Activated CD4-positive, alpha-beta T cell treated with anti-CD3 and anti-CD28 coated beads, Interleukin-2, amount 50 U/mL, for 48 hours (primary cell): ENCODE measurements at places on chromosomes 5 and 9.
A peak's percentile ranks its signal among the peaks of the same experiment; 100 is the strongest.

GRCh38 chr9:75889977-75890471 is 449 bp upstream of the PCSK5 start:
- peak; percentile 11 for DNase-seq

GRCh38 chr9:12862611-12863410 is 88.0 kb downstream of the LURAP1L start:
- no peak for DNase-seq

- DNase-seq, result peak; percentile 60
Observed at GRCh38 chr5:139561655-139562451, 714 bp downstream of the UBE2D2 start.

DNA sequence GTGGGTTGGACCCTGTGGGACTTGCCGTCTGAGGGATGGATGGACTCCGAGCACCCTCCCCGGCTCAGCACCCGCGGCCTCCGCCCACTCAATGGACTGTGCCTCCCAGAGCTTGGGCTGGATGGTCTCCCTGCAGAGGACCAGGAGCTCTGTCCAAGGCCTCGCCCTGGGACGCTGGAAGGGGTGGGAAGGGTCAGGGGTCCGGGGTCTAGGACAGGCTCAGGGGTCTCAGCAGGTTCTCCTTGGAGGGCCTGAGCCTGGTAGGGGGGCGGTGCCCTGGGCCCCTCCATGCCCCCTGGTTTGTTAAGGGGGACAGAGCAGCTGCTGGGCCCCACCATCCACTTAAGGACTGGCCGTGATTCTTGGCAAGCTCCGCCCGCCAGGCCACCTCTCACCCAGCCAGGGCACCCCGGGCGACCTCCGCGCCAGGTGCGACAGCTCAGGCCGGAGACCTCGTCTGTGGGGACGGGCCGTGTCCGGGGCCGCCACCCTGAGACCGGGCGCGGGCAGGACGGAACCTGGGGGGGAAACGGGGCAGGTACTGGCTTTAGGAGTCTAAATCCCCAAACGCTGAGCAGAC is 29.2 kb downstream of the EXOC3 start:
- peak; percentile 28 for DNase-seq

GRCh38 chr9:134551644-134552348 is 89.8 kb upstream of the COL5A1 start:
- DNase-seq, result no peak

- peak; percentile 25 for DNase-seq
Observed at GRCh38 chr9:10612641-10613398, at the start of gene PTPRD. Gene PTPRD (minus strand): TSS chr9:10613002.

DNA sequence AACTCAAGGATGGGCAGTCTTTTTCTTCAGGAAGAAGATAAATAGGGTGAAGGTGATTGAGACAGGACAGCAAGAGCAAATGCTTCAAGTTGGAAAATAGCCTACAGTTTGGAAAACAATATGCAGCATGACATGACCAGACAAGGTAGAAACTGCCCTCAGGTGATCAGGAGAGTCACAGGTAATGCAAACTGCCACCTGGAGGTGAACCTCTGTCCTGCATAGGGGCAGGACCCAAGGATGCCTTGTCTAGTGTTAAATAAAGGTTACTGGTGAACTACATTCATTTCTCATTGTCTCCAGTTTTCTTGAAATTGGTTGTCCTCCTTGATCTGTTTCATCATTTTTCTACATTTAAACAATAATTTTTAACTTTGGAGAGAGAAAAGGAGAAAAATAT is 232.1 kb downstream of the SEMA5A start:
- no peak for DNase-seq

GRCh38 chr9:38284588-38285051 is 107.9 kb upstream of the ALDH1B1 start:
- DNase-seq, result no peak

DNA sequence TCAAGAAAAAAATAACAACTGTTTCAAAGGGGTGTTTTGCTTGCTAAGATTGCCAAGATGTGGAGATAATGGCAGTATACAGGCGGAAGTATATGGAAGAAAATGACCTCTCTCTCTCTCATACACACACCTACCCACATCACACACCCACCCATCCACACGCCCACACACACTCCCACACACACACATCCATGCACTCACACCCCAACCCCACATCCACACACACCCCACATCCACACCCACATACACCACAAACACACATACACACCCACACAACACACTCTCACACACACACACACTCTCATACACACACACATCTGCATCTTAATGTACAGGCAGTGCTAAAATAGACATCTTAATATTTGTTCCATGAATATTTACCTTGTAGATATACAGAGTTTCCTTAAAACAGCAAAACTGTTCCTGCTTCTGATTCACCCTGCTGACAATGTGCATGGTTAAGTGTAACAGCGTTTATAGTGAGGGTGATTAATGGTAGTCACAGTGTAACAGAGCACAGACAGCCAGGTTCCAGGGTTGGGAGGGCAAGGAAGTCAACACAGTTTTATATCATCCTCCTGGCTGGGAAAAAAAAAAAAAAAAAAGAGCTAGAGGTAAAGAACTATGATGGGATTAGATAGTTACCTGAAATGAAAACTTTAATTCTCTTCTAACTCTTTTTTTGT is 8.3 kb downstream of the BHMT2 start:
- no peak for DNase-seq

DNA sequence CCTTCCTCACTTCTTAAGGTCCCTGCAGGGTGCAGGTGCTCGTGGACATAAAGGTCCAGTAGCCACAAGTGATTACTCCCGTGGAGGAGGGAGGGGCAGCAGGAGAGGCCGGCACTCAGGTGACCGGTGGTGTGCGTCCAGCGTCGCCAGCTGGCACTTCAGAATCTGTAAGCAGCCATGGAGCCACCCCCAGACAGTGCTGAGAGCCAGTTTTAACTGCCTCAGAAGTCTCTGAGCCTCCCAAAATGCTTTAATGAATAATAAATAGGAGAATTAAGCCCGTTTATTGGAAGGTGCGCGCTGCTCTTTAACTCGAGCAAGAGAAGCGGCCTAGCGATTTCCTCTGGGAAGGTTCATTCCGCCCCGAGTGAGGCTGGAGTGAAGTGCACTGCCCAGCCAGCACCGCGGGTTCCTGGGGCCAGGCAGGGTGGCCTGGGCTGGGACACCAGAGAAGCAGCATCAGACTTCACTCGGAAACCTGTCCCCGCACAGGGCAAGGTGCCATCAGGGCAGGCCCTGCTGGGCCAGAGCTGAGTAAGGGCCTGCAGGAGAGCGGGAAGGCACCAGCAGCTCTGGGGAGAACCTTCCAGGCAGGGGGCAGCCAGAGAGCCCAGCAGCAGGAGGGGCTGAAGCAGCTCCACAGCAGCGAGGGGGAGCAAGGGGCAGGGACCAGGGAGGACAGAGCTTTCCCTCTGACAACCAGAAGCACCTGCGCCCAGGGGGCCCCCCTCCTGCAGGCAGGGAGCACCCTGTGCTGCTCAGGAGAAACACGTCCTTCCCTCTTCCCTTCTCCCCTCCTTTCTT is 61.2 kb downstream of the VAV2 start:
- no peak for DNase-seq

DNA sequence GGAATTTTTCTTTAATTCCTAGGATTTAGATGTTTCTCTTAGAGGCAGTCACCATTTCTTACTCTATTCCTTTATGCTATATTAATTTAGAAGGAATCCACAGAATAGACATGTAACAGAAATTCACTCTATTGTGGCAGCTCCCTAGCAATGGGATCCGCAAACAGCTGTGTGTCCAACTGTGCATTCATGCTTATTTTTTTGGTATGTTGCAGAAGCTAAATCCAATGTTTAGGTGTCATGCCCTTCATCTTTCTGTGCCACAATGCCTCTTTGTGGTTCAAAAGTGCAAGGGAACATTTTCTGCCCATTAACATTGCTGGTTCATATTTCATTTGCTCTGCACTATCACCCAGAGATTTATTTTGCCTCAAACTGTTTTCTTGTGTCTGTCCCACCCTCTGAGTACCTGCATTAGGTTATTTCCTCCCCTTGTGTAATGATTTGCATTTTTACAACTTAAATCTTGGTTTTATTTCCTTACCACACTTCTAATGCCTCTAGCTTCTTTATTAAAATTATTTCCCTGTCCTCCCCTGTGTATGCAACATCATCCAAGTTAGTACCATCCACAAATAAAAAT is 816.5 kb downstream of the EFNA5 start:
- no peak for DNase-seq

DNA sequence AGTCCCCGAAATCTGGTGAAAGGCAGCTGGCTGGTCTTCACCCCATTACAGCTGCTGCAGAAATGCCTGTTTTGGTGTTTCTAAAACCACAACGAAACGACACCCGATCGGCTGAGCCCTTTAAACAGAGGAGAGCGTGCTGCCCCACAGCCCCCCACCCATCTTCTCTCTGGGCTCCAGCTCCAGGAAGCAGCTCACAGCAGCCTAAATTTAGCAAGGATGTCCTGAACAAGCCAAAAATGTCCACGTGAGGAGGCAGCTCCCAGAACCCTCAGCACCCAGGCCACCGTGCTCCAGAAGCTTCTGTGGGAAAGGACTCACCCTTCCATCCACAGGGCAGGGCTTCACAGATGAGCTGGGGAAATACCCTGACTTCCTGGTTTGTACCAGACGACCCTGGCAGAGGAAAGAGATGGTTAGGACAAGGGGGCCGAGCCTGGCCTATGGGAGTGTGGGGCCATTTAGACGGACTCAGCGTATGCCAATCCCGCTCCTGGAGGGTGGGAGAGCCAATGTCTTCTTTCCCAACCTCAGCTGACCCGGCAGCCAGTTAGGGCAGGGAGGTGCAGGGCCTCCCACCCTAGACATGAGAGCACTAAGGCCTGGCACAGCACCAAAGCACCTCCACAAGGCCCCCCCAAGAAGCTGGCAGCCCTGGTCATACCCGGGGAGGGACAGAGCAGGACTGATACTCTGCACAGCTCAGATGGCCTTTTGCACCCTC is 39.1 kb upstream of the SARDH start:
- no peak for DNase-seq

GRCh38 chr9:90142580-90142979 is 500.0 kb downstream of the DIRAS2 start:
- peak; percentile 43 for DNase-seq

- DNase-seq, result peak; percentile 74
Observed at GRCh38 chr5:174910245-174910737, 185.9 kb downstream of the MSX2 start.

DNA sequence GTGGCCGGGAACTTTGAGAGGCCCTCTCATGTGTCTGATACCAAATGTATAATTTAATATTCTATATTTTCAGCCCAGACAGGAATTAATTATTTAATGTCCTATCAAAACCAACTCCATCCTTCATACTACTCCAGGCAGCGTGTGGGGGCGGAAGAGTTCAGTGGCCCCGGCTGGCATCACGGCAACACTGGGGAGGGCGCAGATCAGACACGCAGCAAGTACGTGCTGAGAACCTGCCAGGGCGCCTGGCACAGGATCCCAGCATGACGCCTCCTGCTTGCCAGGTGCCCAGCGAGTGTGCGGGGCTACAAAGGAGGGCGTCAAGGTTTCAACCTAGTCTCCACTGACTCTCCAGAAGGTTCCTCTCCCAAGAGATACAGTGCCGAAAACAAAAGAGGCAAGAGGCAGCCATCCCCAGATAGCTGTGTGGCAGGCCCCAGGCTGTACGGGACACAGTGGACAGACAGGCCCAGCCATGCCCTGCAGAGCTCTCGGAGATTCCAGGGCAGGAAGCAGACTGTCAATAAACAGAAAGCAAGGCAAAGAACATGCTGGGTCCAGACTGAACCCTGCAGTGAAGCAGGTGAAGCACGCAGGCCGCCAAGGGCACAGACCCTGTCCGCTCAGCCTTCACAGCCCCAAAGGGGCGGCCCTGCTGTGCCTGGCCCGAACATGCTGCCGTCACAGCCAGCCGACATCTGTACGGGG is 110.3 kb downstream of the VAV2 start:
- DNase-seq, result no peak

GRCh38 chr9:133348718-133349573 is 928 bp downstream of the RPL7A start:
- DNase-seq, result no peak

- DNase-seq, result no peak
Observed at GRCh38 chr5:114407783-114408182, 45.9 kb downstream of the KCNN2 start.

- no peak for DNase-seq
Observed at GRCh38 chr5:154058055-154059038, 19.6 kb downstream of the MFAP3 start.

GRCh38 chr5:32027093-32027716 is 146.9 kb downstream of the GOLPH3 start:
- no peak for DNase-seq

DNA sequence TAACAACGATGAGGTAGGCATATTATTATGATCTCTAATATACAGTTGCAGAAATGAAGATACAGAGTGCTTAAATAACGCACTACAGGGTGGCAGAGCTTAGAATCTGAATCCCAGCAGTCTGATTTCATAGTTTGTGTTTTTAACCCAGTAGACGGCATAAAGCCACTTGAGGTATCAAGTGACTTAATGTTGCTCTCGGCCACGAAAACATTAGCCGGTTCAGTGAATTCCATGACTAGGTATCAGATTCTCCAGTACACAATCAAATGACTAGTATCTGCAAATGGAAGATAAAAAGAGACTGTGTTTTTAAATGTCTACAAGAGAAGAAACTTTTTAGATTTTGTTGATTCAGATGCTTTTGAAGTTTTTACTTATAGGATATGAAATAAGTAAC is 24.8 kb downstream of the SMC2 start:
- DNase-seq, result no peak

GRCh38 chr9:98081477-98082219 is 25.1 kb downstream of the NANS start:
- peak; percentile 59 for DNase-seq

DNA sequence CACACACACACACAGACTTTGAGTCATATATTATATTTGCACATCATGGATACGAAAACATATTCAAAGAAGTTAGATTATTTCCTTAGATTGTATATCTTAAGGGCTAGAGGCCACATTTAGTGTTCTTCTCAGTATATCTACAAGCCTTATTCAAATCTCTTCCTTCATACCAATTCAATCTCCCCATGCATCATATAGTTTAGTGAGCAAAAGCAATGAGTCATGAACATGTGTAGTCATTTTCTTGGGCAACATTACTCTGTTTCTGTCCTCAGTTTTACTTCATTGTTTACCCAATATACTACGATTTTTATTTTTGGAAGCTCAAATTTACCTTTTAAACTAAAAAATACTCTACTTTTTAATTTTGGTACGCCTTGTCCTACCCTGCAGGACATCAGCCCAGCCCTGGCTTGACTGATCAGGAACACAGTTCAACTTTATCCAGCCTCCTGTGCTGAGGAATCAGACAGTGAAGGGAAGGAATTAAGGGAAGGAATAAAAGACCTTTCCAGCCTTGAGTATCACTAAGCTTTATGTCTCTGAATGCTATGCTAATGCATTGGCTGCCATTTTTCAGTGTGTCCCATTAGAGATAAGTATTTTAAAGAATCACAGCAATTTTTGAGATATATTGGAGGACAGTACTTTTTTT is 101.7 kb upstream of the FST start:
- no peak for DNase-seq

GRCh38 chr5:15577132-15577531 is 77.2 kb downstream of the FBXL7 start:
- DNase-seq, result no peak

GRCh38 chr5:69509212-69509611 is 16.6 kb downstream of the OCLN start:
- no peak for DNase-seq
